Karpas-422 (cell line): ENCODE measurements at places on chromosomes 7 and 10. TPM values are rescaled to one million over a fixed set of nuclear protein-coding genes. Genes with fewer than 3 reads are reported as not detected.

Gene OR2A7
- total RNA-seq, result not detected in 2 replicates

Gene PIK3AP1
- total RNA-seq, result 131 and 162 TPM in 2 replicates

Gene FAM200A
- total RNA-seq, result 3.7 and 6.5 TPM in 2 replicates

Gene PRSS37
- total RNA-seq, result not detected in 2 replicates

Gene MYH16
- total RNA-seq, result not detected in 2 replicates

Gene RNLS
- not detected in 2 replicates for total RNA-seq

Gene ARHGEF35
- total RNA-seq, result 0.30 and 0.36 TPM in 2 replicates

Gene EIF5AL1
- total RNA-seq, result 0.11 TPM in 1 of 2 replicates, not detected in the other

Gene THAP5
- total RNA-seq, result 25.9 and 34.3 TPM in 2 replicates

Gene SLC13A1
- total RNA-seq, result not detected in 2 replicates

DNA sequence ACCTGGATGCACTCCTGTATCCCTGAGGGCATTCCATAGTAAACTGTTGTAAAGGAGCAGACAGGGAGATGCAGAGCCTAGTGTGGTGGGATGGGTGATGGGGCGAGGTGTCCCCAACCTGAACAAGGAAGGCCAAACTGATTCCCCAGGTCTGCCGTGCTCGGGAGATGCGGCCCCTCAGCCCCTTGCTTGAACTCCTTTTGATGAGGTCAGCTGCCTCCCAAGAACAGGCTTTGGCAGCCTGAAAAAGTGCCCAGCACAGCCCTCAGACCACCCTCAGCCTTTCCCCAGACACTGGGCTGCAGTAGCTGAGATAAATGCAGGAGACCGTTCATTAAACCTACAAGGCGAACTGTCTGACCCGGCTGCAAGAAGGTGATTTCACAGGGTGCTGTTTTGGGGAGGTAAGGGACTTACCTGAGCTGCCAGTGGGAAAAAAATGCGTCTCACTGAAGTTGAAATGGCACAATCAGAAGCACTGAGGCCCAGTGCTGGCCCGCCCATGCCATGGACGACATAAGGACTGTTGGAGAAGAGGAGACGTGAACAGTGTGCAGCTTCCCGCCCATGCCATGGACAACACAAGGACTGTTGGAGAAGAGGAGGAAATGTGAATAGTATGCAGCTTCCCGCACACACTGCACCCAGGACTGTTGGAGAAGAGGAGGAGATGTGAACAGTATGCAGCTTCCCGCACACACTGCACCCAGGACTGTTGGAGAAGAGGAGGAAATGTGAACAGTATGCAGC is 148.4 kb upstream of the FAM20C start:
- no peaks in the 10 kb centered on the region for H3K4me1 ChIP-seq
- no peaks in the 10 kb centered on the region for H3K27me3 ChIP-seq
- no peak overlapping the region for H3K4me3 ChIP-seq
- H3K27ac ChIP-seq, result no peak overlapping the region

DNA sequence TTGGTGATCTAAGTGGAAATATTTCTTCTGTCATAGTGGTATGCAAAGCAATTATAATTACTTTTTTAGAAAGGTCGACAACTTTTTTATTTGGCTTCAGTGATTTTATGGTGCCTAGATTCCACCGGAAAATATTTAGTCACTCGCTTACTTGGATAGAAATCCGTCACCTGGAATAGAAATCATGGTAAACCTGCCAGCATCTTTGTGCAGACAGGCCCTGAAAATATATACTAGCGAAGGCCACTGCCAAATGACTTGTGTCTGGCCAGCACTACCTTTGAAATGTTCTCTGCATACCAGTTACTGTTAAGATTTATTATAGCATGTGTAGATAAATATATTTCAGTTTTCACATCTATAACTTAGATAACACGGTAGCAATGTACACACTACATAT is 226.4 kb downstream of the AGMO start:
- no peak for DNase-seq
- H3K4me3 ChIP-seq, result no peak overlapping the region
- H3K27ac ChIP-seq, result no peak overlapping the region
- no peaks in the 10 kb centered on the region for H3K4me1 ChIP-seq
- H3K27me3 ChIP-seq, result no peaks in the 10 kb centered on the region
- no peaks in the 10 kb centered on the region for H3K36me3 ChIP-seq

DNA sequence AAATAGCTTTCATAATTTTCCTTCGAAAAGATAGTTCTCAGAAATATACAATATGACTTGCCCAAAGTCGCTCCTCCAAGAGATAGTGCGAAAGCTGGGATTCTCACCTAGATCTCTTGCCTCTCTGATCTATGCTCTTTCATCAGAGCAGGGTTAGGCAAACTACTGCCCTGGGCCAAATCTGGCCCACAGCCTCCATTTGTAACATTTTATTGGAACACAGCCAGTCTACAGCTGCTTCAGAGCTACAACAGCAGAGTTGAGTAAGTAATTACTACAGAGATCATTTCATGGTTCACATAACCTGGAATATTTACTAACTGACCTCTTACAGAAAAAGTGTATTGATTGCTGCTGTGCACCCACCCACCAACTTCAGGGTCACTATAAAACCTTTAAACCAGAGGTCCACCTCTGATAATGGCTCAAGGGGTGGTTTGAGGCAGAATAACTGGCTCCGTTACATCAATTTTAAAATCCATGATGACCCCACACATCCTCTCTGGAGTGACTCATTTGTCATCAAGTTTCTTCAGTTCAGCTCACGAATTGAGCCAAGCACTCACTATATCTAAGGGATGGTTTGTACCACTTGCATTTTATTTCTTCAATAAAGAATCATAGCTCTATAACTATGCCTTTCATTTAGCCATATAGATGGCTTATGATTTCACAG is 1019.0 kb downstream of the XPNPEP1 start:
- no peaks in the 10 kb centered on the region for H3K36me3 ChIP-seq
- H3K27me3 ChIP-seq, result no peaks in the 10 kb centered on the region
- DNase-seq, result no peak
- H3K27ac ChIP-seq, result no peak overlapping the region

DNA sequence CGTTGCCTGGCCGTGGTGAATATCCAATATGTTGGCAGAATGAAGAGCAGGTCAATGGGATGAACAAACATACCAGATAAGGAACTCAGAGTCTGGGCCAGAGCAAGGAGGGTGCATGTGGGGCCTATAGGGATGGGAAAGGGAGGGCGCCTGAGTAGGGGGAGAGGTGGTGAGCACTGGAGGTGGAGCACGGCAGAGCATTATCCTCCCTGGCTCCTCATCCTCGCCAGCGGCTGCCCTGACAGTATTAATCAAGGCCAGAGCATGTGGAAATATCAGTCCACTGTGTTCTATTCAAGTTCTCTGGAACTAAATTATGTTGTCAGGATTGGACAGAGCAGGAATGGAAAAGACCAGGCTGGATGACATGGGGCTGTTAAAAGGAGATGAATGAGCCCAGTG is 254.8 kb upstream of the ZMIZ1 start:
- H3K4me3 ChIP-seq, result no peak overlapping the region
- no peaks in the 10 kb centered on the region for H3K36me3 ChIP-seq
- no peaks in the 10 kb centered on the region for H3K27me3 ChIP-seq
- DNase-seq, result no peak
- no peaks in the 10 kb centered on the region for H3K4me1 ChIP-seq
- H3K27ac ChIP-seq, result no peak overlapping the region

- no peaks in the 10 kb centered on the region for H3K36me3 ChIP-seq
- no peak overlapping the region for H3K27ac ChIP-seq
- H3K27me3 ChIP-seq, result no peaks in the 10 kb centered on the region
- no peaks in the 10 kb centered on the region for H3K4me1 ChIP-seq
- H3K4me3 ChIP-seq, result no peak overlapping the region
- DNase-seq, result no peak
Observed at GRCh38 chr7:152956006-152956405, 196.5 kb downstream of the ACTR3B start.

- no peaks in the 10 kb centered on the region for H3K27me3 ChIP-seq
- DNase-seq, result peak; percentile 97
- peak within 1 kb of the TSS; percentile 70 for H3K4me3 ChIP-seq
Observed at GRCh38 chr7:116671681-116672595, at the start of gene MET. MET (plus strand) TSS chr7:116672196; CDS start chr7:116699085, 26,889 bp downstream.

DNA sequence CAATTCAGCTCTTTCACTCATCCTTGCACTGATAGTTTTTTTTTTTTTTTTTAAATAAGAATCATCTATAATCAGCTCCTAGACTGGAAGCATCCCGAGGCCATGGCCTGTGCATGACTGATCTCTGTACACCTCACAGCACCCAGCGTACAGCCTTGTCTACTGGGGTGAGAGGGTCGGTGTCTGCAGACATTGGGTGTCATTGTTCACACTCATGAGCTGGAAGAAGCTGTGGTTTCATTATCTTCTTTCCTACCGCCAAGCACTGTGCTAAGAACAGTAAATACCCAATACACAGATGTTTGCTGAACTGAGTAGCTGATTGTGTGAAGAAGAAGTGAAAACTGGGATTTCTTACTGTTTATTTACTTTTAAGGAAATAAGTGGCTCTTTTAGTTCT is 123.6 kb downstream of the CLEC2L start:
- H3K27me3 ChIP-seq, result no peaks in the 10 kb centered on the region
- no peak overlapping the region for H3K27ac ChIP-seq

GRCh38 chr10:45653454-45653853 is 19.1 kb downstream of the ZFAND4 start:
- peak overlapping the region; percentile 49 for H3K4me3 ChIP-seq
- H3K27ac ChIP-seq, result peak overlapping the region; percentile 98
- peaks cover 43% of the 10 kb centered on the region for H3K36me3 ChIP-seq
- H3K27me3 ChIP-seq, result no peaks in the 10 kb centered on the region

DNA sequence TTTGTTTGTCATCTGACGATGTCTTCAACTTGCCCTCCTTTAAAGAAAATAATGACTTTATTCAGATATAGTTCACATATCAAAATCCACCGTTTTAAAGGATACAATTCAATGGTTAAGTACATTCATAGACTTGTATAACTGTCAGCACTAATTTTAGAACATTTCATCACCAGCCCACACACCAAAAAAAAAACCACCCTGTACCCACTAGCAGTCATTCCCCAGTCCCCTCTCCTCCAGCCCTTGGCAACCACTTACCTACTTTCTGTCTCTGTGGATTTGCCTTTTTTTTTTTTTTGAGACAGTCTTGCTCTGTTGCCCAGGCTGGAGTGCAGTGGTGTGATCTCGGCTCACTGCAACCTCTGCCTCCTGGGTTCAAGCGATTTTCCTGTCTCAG is 5.3 kb upstream of the HILPDA start:
- no peak overlapping the region for H3K4me3 ChIP-seq
- no peaks in the 10 kb centered on the region for H3K27me3 ChIP-seq
- DNase-seq, result no peak
- peaks cover 6% of the 10 kb centered on the region for H3K4me1 ChIP-seq

DNA sequence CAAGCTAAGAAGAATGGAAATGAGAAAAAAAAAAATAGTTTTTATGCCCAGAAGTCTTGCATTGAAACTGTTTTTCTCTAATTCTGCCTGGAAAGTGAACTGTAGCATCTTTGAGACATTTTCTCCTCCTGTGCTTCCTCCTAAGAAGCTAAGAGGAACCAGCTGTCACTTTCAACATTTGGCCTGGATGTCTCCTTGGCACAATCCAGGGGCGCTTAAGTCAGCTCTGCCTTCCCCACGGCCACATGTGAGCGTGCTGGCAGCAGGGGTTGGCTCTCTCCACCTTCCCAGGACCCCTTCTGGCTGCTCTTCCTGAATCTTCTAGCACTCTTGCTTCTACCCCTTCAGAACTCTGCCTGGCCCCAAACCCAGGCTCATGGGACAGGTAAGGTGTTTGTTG is 289.6 kb upstream of the ADARB2 start:
- H3K36me3 ChIP-seq, result no peaks in the 10 kb centered on the region
- H3K27ac ChIP-seq, result no peak overlapping the region
- no peak overlapping the region for H3K4me3 ChIP-seq
- H3K4me1 ChIP-seq, result no peaks in the 10 kb centered on the region

DNA sequence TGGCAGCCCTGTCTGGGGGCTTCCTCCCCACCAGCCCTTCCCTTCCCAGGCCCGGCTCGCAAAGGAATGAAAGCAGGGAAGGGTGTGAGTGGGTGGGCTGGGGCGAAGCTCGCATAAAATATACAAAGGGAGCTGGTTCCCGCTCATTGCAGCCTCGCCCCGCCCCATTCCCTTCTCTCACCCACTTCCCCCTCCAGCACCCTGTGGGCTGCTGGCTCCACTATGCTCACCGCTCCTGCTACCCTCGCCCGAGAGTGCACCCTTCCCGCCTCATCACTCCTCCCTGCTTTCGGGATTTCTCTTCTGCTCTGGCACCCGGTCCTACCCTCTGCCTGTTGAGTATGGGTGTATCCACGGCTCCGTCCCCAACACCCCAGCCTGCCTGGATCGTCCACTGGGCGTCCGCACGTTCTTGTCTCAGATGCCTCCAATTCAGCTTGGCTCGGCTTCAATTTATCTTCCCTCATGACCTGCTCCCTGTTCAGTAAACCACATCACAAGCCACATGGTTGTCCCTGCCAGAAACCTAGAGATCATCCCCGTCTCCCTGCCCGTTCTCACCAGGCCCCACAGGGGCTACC is 14.4 kb upstream of the TTYH3 start:
- DNase-seq, result no peak
- H3K27me3 ChIP-seq, result no peaks in the 10 kb centered on the region
- H3K4me3 ChIP-seq, result no peak overlapping the region
- no peaks in the 10 kb centered on the region for H3K4me1 ChIP-seq
- no peak overlapping the region for H3K27ac ChIP-seq

- H3K4me1 ChIP-seq, result no peaks in the 10 kb centered on the region
- H3K36me3 ChIP-seq, result no peaks in the 10 kb centered on the region
- H3K4me3 ChIP-seq, result no peak overlapping the region
- DNase-seq, result no peak
- H3K27ac ChIP-seq, result no peak overlapping the region
Observed at GRCh38 chr10:551373-552252, 137.9 kb downstream of the DIP2C start.

- no peaks in the 10 kb centered on the region for H3K27me3 ChIP-seq
- no peaks in the 10 kb centered on the region for H3K36me3 ChIP-seq
- no peak overlapping the region for H3K27ac ChIP-seq
- DNase-seq, result peak; percentile 78
- no peaks in the 10 kb centered on the region for H3K4me1 ChIP-seq
Observed at GRCh38 chr7:33836797-33837355, 68.5 kb upstream of the BMPER start.

GRCh38 chr7:73363225-73364005 is 35.5 kb downstream of the FKBP6 start:
- no peak overlapping the region for H3K27ac ChIP-seq
- no peak for DNase-seq
- no peaks in the 10 kb centered on the region for H3K27me3 ChIP-seq
- no peaks in the 10 kb centered on the region for H3K36me3 ChIP-seq
- H3K4me3 ChIP-seq, result no peak overlapping the region

DNA sequence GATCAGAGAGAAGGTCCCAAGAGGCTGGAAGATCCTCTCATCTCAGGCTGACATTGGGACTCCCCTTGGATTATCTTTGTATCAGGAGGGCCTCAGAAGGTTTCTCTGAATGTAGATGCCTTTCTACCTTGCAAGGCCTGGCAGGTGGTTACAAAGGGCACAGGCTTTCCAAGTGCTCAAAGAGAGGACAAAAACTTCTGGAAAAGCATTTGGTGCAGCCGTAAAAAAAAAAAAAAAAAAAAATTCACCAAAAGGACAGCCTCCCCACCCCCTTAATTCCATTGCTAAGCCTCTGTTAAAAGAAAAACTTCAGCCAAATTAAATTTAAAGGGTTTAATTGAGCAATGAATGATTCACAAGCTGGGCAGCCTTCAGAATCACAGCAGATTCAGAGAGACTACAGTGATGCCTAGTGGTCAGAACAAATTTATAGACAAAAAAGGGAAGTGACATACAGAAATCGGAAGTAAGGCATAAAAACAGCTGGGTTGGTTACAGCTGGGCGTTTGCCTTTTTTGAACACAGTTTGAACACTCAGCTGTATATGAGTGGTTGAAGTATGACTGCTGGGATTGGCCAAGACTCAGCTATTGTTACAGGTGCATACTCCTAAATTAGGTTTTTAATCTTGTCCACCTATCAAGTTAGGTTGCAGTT is 42.5 kb upstream of the LRGUK start:
- DNase-seq, result peak; percentile 74
- H3K27me3 ChIP-seq, result no peaks in the 10 kb centered on the region
- H3K36me3 ChIP-seq, result no peaks in the 10 kb centered on the region; the same call in 1 of the 2 replicates
- peaks cover 13% of the 10 kb centered on the region for H3K4me1 ChIP-seq
